Activated CD4-positive, alpha-beta memory T cell treated with anti-CD3 and anti-CD28 coated beads, Interleukin-2, amount 10 ng/mL, durations not matched to agents 7 days and 5 days (primary cell): ENCODE measurements at places on chromosomes 1 and 21. TPM values are rescaled to one million over a fixed set of nuclear protein-coding genes. Genes with fewer than 3 reads are reported as not detected.

- H3K4me3 ChIP-seq = no peak overlapping the region
- H3K27ac ChIP-seq = no peak overlapping the region
- peaks cover 1% of the 10 kb centered on the region for H3K4me1 ChIP-seq
- no peaks in the 10 kb centered on the region for H3K27me3 ChIP-seq
- H3K36me3 ChIP-seq = no peaks in the 10 kb centered on the region
- DNase-seq = no peak
Observed at GRCh38 chr21:25898671-25899070, 163.9 kb downstream of the GABPA start.

DNA sequence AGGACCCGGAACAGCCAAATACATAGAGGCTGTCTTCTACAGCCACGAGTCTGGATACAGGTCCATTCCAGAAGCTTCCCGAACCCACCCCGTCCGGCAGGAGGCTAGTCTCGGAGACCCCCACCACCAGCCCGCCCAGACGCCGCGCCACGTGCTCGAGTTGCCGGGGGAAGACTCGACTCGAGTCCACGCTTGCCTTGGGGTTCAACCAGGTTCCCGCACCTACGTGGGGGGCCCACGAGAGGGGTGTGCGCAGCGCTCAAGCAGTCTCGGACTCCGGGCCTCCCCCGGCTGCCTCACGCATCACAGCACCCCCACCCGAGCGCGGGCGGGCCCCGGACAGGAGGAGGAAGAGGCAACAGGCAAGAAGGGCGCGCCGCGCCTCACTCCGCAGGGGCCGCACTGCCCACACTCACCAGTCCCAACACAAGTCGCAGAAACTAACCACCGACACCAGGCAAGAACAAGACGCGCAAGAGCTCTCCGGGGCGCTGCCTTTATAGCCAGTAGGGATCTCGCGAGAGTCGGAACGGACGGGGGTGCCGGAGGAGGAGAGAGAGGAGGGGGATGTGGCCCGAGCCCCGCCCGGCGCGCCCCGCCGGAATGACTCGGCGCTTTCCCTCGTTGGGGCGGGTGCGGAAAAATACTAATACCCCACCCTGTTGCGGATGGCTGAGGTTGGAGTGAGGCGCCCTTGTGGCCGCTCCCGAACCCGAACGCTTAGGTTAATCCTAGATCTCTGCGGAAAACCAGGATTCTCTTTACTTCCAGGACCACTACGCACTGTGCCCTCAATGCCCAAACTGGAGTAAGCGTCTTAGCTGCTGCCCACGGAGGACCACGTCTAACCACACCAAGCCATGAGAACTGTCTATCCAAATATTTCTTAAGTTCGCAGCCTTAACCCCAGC is at the start of gene PRDX1:
TSS of gene PRDX1 (minus strand) at position 472 of the 911 bp plus-strand sequence. CDS start 2,841 bp downstream, outside the sequence.
- peak within 1 kb of the TSS; percentile 88 for H3K27ac ChIP-seq
- peaks cover 10% of the 10 kb centered on the region for H3K27me3 ChIP-seq
- peaks cover 31% of the 10 kb centered on the region for H3K36me3 ChIP-seq
- DNase-seq = peak; percentile 97

DNA sequence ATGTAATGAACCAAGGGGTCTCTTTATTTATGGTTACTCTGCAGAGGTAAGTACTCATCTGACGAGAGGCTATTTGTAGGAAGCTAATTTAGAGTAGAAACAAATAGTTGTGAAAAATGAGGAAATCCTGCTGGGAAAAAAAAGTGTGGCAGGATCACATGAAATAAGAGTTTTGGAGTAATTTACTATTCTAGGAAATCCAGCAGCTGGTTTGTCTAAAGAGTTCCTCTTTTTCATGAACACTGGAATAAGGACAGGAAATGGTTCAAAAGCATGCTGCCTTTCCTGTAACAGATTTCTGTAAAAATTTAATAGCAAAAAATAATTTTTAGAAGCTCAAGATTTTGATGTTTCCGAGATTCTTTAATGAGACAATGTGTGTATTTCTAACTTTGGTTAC is 177.3 kb downstream of the CHRM3 start:
- peaks cover 2% of the 10 kb centered on the region for H3K4me1 ChIP-seq
- H3K27me3 ChIP-seq = no peaks in the 10 kb centered on the region
- no peak overlapping the region for H3K27ac ChIP-seq
- H3K36me3 ChIP-seq = no peaks in the 10 kb centered on the region

DNA sequence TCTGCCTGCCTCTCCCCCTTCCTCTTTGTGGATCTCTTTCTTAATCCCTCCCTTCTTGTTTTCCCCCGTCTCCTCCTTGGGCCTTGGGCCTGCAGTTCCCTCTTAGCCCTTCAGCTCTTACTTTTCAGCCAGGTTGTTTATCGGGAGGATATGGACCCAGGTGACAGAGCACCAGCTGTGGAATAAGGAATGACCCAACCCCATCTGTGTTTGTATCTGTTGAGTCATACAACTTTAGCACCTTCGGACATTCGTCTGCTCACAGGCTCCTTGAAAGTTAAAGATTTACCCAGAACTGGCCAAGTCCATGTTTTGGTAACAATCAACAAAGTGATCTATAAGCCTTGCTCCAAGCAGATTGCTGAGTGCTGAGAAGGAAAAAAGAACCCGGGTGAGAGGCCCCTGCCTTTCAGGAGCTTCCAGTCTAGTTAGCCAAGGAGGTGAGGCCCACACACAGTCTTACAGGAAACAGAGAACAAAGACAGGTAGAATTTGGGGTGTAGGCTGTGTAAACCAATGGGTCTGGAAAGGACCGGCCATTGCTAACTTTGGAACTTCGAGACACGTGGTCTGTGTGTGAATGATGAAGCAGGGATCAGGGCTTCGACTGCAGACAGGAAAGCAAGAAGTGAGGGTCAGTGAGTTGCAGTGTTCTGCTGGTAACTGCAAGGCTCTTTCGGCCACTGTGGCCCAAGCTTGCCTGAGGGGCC is 66.7 kb upstream of the F3 start:
- DNase-seq = no peak
- H3K27ac ChIP-seq = no peak overlapping the region
- no peak overlapping the region for H3K4me3 ChIP-seq
- H3K27me3 ChIP-seq = peaks cover 12% of the 10 kb centered on the region
- H3K4me1 ChIP-seq = peaks cover 7% of the 10 kb centered on the region

DNA sequence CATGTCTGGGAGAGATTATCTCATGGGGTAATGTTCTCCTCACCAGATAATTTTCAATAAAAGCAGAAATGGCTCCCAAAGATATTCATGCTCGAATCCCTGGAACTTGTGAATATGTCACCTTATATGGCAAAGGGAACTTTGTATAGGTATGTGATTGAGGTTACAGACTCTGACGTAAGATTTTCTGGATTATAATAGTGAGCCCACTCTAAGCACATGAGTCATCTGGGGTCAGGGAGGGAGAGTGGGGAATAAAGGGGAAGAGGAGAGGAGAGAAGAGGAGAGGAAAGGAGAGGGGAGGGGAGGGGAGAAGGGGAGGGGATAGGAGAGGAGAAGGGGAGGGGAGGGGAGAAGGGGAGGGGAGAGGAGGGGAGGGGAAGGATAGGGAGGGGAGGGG is 1193.9 kb downstream of the PLA2G4A start:
- no peak overlapping the region for H3K4me3 ChIP-seq
- no peaks in the 10 kb centered on the region for H3K4me1 ChIP-seq
- no peak for DNase-seq

Gene KIF26B
- total RNA-seq = not detected

Gene FCRL5
- not detected for total RNA-seq

Gene SPRR3
- not detected for total RNA-seq
